ENCODE measurements at places on chromosomes 16 and 17.

DNA sequence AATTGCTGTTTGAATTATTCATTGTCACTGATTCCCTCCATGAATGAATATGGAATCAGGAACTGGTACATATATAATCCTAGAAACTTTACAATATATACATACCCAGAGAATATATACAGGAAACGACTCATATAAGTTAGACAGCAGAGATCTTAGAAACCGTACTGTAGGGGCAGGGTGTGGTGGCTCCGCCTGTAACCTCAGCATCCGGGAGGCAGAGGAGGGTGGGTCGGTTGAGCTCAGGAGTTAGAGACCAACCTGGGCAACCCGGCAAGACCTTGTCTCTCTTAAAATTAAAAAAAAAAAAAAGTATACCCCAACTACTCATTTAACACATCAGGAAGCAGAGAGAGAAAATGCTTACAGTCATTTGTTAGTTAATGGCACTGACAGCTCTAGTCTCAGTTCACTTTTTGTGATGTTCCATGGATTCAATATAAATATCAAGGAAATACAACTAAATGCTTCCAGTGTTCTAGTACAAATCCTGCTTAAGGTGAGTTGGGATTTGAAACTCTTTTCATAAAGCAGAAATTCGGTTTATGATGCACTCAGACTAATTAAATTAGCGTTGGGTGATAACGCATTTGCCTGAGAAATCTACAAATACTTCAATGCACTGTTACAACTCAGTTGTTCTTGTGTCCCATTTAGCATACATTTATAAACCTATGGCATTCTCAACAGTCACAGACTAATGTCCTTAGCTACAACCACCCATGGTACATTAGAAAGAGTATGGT, 5.6 kb downstream of the GLG1 start:
- DNase-seq, result peak; percentile 66

- DNase-seq, result no peak
Measured at GRCh38 chr17:32515677-32516383, 29.0 kb downstream of the CDK5R1 start.

DNA sequence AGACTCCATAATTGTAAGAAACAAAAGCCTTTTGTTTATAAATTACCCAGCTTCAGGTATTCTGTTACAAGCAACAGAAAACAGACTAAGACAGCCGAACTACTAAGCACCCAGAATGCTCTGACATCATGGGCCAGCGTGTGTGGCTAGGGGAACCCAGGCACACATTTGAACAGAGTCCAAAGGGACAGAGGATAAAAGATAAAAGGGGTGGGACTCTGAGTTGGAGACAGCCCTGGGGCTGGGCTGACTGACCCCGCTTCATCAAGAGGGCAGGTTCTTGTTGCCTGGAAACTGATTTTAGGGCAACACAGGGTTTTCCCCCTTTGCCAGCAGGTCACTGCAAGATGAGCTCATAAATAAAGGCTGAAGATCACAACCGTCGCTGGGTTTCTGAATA, 30.5 kb upstream of the ZNF287 start:
- DNase-seq, result no peak

- no peak for DNase-seq
Measured at GRCh38 chr17:76382351-76382802, 2.0 kb upstream of the SPHK1 start.

DNA sequence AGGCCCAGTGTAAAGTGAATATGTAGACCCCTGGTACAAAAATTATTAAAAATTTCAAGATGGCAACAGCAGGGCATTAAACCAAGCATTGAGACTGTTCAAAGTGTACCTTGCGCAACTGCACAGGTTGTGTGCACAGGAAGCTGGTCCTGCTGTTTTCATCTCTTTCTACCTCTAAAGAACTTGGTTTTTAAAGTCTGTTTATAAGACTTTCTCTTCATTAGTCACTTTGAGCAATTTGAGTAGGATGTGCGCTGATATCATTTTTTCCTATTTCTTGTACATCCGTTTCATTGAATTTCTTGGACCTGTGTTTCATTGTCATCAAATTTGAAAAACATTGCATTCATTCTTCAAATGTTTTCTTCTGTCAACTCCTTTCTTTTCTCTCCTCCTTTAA, 16.8 kb upstream of the PMP22 start:
- no peak for DNase-seq

GRCh38 chr17:71821511-71821910, 299.3 kb upstream of the SOX9 start:
- no peak for DNase-seq

GRCh38 chr16:86751076-86752030, 173.0 kb downstream of the FOXL1 start:
- no peak for DNase-seq

GRCh38 chr17:33039874-33040273, 48.2 kb downstream of the SPACA3 start:
- no peak for DNase-seq

- DNase-seq, result no peak
Measured at GRCh38 chr17:50265690-50266315, 8.5 kb upstream of the TMEM92 start.

- no peak for DNase-seq
Measured at GRCh38 chr17:64554028-64554637, 47.4 kb downstream of the CEP95 start.

DNA sequence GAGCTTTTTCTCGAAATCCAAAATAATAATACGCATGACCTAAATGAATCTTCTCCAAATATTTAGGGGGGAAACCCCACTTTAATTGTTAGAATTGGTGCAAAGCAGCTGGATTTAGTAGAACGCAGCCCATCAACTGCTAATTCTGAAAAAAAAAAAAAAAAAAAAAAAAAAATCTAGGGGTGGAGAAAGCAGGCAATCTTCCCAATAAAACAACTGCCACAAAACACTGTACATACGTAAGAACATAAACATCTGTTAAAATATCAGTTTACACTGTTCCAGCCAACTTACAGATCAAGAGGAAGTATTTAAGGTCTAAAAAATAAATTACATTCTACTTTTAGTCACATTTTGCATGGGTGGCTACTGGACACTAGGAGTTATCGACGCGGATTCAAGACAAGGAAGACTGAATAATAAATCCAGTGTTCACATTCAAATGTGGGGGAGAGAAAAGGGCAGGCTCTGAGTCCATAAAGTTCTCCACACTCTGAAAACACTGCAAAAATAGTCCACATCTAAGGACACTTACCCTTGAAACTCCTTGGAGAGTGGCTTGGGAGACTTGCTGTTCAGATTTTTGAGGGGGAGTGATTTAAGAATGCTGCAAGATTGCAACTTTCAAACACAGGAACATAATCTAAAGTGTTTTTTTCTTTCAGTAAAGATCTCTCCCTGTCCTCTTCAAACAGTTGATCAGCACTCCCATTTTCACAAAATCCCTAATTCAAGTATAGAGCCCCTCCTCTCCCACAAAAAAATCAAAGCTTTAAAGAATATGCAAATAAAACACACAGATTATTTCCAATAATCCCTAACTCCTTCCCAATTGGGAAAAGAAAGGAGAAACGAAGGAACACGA, 1.3 kb downstream of the APPBP2 start:
- no peak for DNase-seq

GRCh38 chr16:87279094-87279658, 38.0 kb downstream of the C16orf95 start:
- DNase-seq, result no peak

- DNase-seq, result no peak
Measured at GRCh38 chr17:36888236-36888951, 48.9 kb upstream of the LHX1 start.

GRCh38 chr16:55835581-55835980, 2.7 kb upstream of the CES1 start:
- DNase-seq, result no peak

- no peak for DNase-seq
Measured at GRCh38 chr16:59881376-59881775, 1147.3 kb upstream of the GOT2 start.

DNA sequence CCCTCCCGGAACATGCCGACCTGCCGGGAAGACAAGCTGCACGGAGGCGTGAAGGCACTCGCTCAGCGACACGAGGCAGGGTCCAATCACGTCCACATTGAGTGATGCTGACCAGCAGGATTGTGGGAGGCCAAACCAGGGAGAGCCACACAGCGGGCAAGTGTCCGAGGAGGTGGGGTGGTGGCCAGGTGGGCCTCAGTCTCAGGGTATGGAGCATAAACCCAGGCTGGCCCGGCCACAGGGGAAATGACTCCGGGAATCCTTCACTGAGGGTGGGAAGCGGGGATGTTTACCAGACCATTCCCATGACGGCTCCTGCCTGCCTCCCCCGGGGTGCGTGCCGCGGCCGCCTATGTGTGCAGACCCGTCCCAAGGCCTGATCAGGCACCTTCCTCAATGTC, 62.5 kb downstream of the RPH3AL start:
- DNase-seq, result no peak

DNA sequence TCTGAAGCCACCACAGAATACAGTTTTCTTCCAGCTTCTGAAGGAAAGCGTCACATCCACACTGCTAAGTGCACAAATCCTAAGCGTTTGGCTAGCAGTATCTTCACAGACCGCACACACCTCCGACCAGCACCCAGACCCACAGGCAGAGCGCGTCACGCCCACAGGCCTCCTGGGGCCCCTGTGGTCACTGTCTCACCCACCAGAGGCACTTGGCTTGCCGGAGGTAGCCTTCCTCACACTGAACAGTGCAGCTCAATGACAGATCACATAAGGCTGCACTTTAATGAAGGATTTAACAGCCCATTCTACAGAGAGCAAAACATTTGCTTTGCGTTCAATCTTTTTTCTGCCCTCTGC, 21.2 kb downstream of the SPHK1 start:
- no peak for DNase-seq

DNA sequence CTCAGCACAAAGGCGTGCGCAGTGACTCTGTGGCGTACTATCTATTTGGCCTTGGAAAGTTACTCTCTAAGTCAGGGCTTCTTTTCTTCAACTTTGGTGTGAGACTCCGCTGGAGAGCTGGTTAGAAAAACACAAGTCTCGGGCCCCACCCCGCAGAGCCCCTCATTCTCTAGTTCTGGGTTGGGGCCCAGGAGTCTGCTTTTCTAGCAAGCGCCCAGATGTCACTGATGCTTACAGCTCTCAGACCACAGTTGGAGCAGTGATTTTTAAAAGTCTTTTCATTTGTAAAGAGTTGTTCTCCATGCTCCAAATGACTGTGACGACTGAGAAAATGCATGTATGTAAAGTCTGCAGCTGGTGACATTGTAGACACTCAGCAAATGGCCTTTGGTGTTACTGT, 582.3 kb downstream of the WWOX start:
- no peak for DNase-seq

Data from activated CD4-positive, alpha-beta T cell treated with anti-CD3 and anti-CD28 coated beads, Interleukin-2, amount 50 U/mL, for 1 hour (primary cell).